ENCODE measurements at places on chromosomes 6 and 20.

DNA sequence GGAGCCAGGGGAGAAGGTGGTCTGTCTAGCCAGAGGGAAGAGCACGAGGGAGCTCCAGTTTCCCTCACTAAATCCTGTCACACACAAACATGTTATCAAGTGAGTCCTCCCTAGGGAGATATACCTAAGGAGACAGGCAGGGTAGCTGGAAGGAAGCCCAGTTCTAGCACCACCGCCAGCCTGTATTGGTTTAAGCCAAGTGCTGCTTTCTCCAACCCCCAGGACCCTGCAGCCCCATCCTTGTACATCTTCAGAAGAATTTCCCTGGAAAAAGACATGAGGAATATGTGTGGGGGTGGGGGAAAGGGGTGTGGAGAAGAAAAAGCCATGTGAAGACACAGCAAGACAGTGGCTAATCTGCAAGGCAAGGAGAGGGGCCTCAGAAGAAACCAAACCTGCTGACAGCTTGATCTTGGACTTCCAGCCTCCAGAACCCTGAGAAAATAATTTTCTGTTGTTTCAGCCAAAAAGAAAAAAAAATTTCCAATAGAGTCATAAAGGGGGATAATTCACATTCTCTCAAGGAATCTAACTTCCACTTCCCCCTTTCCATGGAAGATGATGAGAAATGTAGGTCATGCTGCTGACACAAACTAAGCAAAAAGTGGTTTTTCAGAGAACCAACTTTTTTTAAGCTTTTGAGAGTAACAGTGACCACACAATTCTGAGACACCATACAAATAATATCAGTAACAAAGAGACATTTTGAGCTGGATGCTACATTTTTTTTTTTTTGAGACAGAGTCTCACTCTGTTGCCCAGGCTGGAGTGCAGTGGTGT, 103.2 kb upstream of the PRDM1 start:
- H3K27me3 ChIP-seq = peaks cover 75% of the 10 kb centered on the region
- no peak overlapping the region for H3K27ac ChIP-seq
- peaks cover 6% of the 10 kb centered on the region for H3K4me1 ChIP-seq
- no peaks in the 10 kb centered on the region for H3K36me3 ChIP-seq
- DNase-seq = no peak

GRCh38 chr6:46967826-46968349, 46.1 kb upstream of the ADGRF5 start:
- no peak for DNase-seq
- no peaks in the 10 kb centered on the region for H3K4me1 ChIP-seq
- no peak overlapping the region for H3K27ac ChIP-seq

DNA sequence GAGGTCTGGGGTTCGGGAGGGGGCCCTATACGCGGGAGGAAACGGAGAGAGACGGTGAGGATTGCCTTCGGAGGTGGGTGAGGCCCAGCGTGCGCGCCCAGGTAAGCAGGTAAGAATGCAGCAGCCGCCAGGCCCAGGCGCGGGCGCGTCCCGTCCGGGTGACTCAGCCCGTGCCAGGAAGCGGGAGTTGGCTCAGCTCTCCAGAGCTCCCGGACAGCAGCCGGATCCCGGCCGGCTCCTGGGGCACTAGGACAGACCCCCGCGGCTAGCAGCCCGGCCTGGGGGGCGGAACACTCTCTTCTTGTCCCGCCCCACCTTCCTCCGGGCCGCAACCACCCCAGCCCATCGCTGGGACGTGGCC, 1.5 kb upstream of the MDFI start:
- peaks cover 35% of the 10 kb centered on the region for H3K4me1 ChIP-seq
- H3K36me3 ChIP-seq = no peaks in the 10 kb centered on the region
- peaks cover 6% of the 10 kb centered on the region for H3K27me3 ChIP-seq
- DNase-seq = no peak

DNA sequence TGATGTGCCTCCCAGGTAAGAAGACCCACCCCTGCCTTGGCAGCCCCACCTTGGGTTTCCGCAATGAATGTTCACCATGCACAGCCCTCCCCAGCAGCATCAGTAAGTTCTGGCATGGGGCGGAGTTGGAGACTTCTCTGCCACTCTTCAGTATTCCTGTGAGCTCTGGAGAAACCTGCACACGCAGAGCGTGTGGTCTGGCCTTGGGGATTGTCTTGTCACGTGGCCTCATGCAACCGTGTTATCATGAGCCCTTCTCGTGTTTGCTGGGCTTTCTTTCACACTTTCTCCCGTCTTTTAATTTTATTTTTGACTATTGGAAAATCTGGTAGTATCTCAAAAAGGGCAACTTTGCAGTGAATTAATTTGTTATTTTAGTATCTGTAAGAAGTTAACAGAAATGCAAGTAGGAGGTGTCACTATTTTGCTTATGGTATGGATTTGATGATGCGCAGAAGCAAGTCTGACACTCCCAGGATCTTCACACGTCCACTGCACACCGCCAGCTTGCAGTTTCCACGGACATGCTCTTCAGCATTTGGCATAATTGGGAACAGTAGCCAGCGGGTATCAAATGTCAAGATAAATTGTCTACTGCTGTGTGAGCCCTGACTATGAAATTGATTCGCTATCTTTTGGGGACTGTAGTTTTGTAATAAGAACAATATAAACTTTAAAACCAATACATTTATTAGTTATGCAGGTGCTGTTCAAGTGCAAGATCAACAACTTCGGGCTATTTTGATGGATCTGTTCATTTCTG, 463.5 kb downstream of the QKI start:
- no peak overlapping the region for H3K4me3 ChIP-seq
- no peaks in the 10 kb centered on the region for H3K4me1 ChIP-seq
- H3K36me3 ChIP-seq = no peaks in the 10 kb centered on the region
- no peak for DNase-seq
- no peak overlapping the region for H3K27ac ChIP-seq

- no peak overlapping the region for H3K4me3 ChIP-seq
- no peak overlapping the region for H3K27ac ChIP-seq
- no peaks in the 10 kb centered on the region for H3K36me3 ChIP-seq
Measured at GRCh38 chr20:10978713-10979112, 304.9 kb upstream of the JAG1 start.

DNA sequence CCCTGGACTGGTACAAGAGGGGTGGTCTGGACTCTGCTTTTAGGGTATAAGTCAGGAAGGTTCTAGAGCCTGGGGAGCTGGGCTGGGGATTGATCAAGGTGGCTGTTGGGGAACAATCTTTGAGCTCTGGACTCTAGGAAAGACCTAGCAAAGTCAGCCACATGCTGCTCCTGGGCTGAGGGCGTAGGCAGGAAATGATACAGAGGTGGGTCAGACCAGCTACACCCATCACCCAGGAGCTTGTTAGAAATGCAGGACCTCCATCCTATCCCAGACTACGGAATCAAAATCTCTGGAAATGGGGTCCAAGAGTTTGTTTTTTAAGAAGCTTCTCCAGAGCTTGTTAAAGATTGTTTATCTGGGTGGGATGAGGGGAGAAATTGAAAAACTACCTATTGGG, 9.4 kb downstream of the ADTRP start:
- no peak overlapping the region for H3K4me3 ChIP-seq
- no peak overlapping the region for H3K27ac ChIP-seq
- H3K27me3 ChIP-seq = no peaks in the 10 kb centered on the region
- peaks cover 49% of the 10 kb centered on the region for H3K4me1 ChIP-seq

DNA sequence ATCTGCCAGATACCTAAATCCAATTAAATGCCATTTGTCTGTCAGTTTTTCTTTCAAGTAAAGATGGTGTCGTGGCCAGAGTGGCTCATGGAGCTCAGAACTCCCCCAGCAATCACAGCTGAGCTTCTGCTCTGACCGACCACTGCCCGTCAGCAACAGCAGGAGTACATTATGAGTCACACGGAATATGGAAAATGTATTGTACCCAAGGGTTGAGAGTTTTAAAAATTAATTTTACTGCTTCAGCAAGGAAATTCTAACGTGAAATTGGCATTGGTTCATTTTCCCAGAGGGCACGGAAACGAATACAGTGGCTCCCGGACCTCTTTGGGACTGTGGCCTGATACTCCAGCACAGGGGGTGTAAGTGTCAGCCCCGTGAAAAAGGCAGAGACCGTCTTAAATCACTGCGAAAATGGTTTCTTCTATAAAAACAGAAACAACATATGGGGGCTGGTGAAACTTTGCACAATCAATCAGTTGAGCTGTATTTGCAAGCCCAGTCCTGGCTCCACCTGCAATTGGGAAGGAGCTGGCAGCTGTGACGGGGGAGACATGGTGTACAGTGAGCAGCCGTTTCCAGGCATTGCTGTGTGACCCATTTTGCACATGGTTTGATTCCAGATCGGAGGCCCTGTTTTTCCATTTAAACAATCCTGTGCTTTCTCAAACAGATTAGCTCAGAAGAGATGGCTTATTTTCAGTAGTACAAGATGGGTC, 12.8 kb downstream of the NPEPL1 start:
- no peaks in the 10 kb centered on the region for H3K4me1 ChIP-seq
- no peaks in the 10 kb centered on the region for H3K27me3 ChIP-seq
- H3K4me3 ChIP-seq = no peak overlapping the region

All from esophagus muscularis mucosa (tissue), 4 donors.